Activated CD4-positive, alpha-beta memory T cell treated with anti-CD3 and anti-CD28 coated beads for 36 hours (primary cell): ENCODE measurements at places on chromosomes 7 and 10. TPM values are rescaled to one million over a fixed set of nuclear protein-coding genes. Genes with fewer than 3 reads are reported as not detected.

- H3K27me3 ChIP-seq: no peaks in the 10 kb centered on the region
- H3K4me1 ChIP-seq: peaks cover 14% of the 10 kb centered on the region
- DNase-seq: no peak
- H3K27ac ChIP-seq: no peak overlapping the region
- no peak overlapping the region for H3K4me3 ChIP-seq
- peaks cover 42% of the 10 kb centered on the region for H3K36me3 ChIP-seq
Observed at GRCh38 chr10:5271526-5271925, 74.9 kb downstream of the AKR1C4 start.

DNA sequence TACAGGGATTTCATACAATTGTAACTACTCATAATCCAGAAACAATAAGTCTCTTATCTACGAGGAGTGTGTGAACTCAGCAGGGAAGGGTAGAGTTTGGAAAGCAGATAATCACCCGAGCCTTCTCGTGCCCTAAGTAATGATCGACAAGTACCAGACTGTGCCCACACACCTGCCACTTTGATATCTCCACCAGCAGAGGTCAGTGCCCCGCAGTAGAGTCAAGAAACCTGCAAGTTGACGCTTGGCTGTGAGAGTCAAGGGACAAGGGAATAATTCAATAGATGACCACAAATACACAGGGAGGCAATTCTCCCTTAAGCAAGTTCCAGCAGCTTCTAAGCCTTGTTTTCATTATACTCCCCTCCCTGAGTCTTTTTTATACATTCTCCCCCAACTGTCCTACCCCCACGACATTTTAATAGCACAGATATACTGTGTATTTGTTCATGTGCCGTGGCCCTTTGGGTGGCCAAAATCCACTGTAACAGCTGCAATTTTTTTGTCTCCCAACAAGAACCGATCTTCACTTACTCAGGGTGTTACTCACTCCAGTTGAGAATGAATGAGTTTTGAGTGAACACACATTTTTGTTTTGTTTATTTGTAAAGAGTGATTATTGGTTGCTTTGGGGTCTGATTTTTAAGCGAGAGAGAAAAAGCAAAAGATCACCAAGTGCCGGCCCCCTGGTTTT, 106.9 kb upstream of the RHEB start:
- peaks cover 31% of the 10 kb centered on the region for H3K4me1 ChIP-seq
- no peak overlapping the region for H3K4me3 ChIP-seq
- no peaks in the 10 kb centered on the region for H3K27me3 ChIP-seq

DNA sequence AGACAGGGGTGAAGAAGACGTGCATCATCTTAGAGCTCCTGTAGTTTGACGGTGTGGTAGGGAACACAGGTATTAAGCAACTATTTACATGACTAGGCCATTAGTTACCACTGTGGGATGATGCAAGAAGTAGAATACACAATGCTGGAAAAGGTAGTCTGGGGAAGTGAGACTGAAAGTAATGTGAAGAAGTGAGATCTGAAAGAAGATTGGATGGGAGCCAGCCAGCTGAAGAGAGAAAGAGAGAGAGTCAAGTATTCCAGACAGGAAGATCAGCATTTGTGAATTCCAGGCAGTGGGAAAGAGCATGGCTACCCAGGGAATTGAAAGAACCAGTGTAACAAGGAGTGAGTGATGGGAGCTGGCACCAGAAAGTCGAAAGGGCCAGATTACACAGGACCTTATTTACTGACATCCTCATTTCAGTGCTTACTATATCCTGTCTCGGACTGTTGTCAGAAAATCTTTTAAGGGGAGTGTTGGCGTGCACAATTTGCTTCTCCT, 4.0 kb upstream of the CFAP58 start:
- H3K27me3 ChIP-seq: no peaks in the 10 kb centered on the region
- H3K36me3 ChIP-seq: no peaks in the 10 kb centered on the region
- H3K4me1 ChIP-seq: peaks cover 10% of the 10 kb centered on the region
- no peak for DNase-seq

Gene MBL2
- not detected for total RNA-seq

GRCh38 chr10:75955973-75956502, 524.6 kb downstream of the LRMDA start:
- no peaks in the 10 kb centered on the region for H3K27me3 ChIP-seq
- H3K27ac ChIP-seq: no peak overlapping the region
- DNase-seq: no peak
- H3K4me1 ChIP-seq: no peaks in the 10 kb centered on the region
- no peak overlapping the region for H3K4me3 ChIP-seq

DNA sequence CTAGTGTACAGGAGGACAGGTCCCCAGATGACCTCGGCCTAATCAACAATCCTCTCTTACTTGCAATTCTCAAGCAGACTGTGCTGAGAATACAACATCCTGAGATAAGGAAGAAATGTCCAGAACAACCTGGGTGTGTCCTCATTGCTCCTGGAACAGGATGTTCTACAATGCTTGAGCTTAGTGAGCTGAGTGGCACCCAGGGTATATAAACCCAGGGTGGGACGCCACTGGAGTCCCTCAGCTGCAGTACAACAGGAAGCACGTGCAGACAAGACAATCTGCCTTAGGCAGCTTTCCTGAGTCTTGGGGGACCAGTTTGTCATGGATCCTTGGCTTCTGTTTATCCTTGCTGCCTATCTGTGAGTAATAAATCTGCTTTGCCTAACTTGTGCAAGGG, 27.7 kb upstream of the SLC25A13 start:
- H3K27me3 ChIP-seq: peaks cover 14% of the 10 kb centered on the region
- no peaks in the 10 kb centered on the region for H3K36me3 ChIP-seq
- no peak overlapping the region for H3K4me3 ChIP-seq
- H3K4me1 ChIP-seq: no peaks in the 10 kb centered on the region
- H3K27ac ChIP-seq: no peak overlapping the region

GRCh38 chr7:48563334-48563733, 361.0 kb upstream of the CDC14C start:
- H3K27ac ChIP-seq: no peak overlapping the region
- no peaks in the 10 kb centered on the region for H3K4me1 ChIP-seq
- no peak for DNase-seq
- H3K27me3 ChIP-seq: no peaks in the 10 kb centered on the region
- no peak overlapping the region for H3K4me3 ChIP-seq

DNA sequence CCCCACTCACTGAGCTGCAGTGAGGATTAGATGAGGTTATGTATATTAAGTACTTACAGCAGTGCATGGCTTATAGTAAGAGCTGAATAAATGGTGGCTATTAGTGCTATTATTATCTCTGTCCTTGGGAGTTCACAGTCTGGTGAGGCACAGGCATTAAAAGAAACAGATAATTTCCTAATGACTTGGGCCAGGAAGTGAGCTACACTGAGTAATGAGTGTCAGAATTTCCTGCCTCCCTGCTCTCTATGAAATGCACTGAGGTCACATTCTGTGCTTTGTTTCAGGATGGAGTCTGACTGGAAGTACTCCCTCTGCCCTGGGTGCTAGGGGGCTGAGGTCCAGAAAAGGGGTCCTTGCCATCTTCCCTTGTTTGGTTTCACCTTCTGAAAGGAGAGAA, 48.7 kb upstream of the LOXL4 start:
- DNase-seq: no peak
- no peak overlapping the region for H3K27ac ChIP-seq
- no peaks in the 10 kb centered on the region for H3K4me1 ChIP-seq
- no peak overlapping the region for H3K4me3 ChIP-seq

Gene MNX1
- not detected for total RNA-seq

Gene CLEC2L
- not detected for total RNA-seq

- H3K4me1 ChIP-seq: no peaks in the 10 kb centered on the region
- no peak overlapping the region for H3K27ac ChIP-seq
- no peak for DNase-seq
- H3K36me3 ChIP-seq: no peaks in the 10 kb centered on the region
Observed at GRCh38 chr7:116331020-116331419, 120.7 kb downstream of the TES start.

- H3K27me3 ChIP-seq: peaks cover 9% of the 10 kb centered on the region
- no peak for DNase-seq
- H3K27ac ChIP-seq: no peak overlapping the region
- no peaks in the 10 kb centered on the region for H3K36me3 ChIP-seq
- H3K4me1 ChIP-seq: no peaks in the 10 kb centered on the region
Observed at GRCh38 chr10:91564026-91564425, 68.8 kb downstream of the PPP1R3C start.

DNA sequence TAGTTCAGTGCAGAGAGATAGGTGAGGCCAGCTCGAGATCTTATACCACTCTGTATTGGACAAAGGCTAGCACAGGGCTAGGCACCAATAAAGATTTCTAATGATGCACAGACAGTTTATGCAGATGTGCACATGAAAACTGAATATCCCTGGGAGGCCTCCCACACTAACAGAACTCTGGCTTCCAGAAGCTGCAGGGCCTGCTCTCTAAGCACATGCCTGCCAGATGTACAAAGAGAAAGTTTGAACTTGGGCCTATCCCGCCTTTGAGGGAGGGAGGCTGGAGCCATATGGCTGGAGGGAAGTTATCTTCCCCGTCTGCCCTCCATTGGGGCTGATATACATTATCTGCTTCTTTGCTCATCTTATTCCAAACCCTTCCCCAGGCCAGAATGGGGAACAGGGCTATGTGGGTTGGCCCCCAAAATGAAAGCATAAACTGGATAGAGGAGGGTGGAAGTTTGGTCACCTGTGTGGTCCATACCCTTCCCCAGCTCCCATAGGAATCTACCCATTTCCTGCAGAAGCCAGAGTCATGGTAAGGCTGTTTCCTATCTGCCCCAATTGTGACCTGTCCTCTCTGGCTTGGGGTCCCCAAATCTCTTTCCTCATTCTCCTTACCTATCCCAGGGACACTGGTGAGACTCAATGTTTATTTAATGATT, 3.8 kb downstream of the KAZALD1 start:
- no peak overlapping the region for H3K4me3 ChIP-seq
- peaks cover 17% of the 10 kb centered on the region for H3K4me1 ChIP-seq
- H3K27me3 ChIP-seq: peaks cover 35% of the 10 kb centered on the region
- no peak overlapping the region for H3K27ac ChIP-seq
- H3K36me3 ChIP-seq: no peaks in the 10 kb centered on the region

DNA sequence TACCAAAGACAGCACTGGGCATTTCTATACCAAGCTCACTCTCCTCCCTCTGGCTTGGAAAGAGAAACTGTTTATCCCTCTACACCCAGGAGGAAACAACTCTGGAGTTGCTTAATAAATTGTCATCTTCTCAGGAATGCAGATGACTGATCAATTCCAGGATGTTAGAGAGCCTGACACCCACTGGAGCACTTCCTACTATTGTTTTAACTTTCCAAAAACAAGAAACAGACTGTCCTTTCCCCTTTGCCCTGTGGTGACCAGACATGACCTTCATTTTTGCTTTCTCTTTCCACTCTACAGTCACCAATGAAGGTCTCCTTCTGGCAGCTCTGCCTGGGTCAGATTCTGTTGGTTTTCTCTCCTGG, 19.6 kb downstream of the GIMAP4 start:
- no peaks in the 10 kb centered on the region for H3K27me3 ChIP-seq
- H3K4me1 ChIP-seq: peaks cover 51% of the 10 kb centered on the region
- H3K27ac ChIP-seq: peak overlapping the region; percentile 84
- peak overlapping the region; percentile 28 for H3K4me3 ChIP-seq
- DNase-seq: peak; percentile 48

DNA sequence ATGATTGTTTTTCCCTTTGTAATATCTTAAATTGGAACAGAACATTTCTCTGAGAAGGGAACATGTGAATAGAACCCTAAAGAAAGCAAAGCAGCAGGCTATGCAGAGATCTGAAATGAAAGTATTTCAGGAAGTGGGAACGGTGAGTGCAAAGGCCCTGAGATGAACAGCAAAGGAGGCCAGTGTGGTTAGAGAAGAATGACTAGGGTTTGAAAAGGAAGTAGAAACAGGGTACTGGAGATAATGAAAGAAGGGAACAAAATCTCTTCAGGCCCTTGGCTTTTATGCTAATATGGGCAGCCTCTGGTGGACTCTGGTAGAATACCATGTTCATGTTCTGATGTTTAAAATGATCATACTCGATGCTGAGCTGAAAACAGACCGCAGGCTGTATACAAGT, 22.2 kb downstream of the ARHGAP21 start:
- no peak overlapping the region for H3K4me3 ChIP-seq
- H3K4me1 ChIP-seq: peaks cover 7% of the 10 kb centered on the region
- H3K27ac ChIP-seq: no peak overlapping the region
- DNase-seq: peak; percentile 21
- no peaks in the 10 kb centered on the region for H3K36me3 ChIP-seq

DNA sequence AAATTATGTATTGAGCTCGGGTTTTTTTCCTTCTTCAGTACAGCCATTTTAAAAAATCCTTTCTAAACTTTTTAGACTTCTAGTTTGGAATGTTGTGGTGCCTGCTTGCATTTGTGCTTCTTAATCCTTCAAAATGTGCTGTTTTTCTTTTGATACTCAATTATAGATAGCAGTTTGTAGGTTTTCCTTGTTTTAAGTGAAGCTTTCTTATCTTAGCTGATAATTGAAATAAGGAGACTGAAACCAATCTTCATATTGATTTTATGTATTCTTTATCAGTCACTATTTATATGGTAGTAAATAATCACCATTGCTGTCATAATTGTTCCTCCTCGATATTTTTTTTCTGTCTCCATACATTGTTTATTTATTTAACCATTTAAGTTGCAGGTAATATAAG, 56.6 kb downstream of the TAF3 start:
- H3K4me3 ChIP-seq: no peak overlapping the region
- DNase-seq: no peak
- peaks cover 8% of the 10 kb centered on the region for H3K4me1 ChIP-seq
- H3K36me3 ChIP-seq: no peaks in the 10 kb centered on the region

- DNase-seq: no peak
- H3K4me1 ChIP-seq: no peaks in the 10 kb centered on the region
- H3K27ac ChIP-seq: no peak overlapping the region
- H3K27me3 ChIP-seq: no peaks in the 10 kb centered on the region
Observed at GRCh38 chr10:1308962-1309616, 252.9 kb downstream of the WDR37 start.

- DNase-seq: no peak
Observed at GRCh38 chr7:149606826-149607225, 109.2 kb upstream of the ZNF746 start.

DNA sequence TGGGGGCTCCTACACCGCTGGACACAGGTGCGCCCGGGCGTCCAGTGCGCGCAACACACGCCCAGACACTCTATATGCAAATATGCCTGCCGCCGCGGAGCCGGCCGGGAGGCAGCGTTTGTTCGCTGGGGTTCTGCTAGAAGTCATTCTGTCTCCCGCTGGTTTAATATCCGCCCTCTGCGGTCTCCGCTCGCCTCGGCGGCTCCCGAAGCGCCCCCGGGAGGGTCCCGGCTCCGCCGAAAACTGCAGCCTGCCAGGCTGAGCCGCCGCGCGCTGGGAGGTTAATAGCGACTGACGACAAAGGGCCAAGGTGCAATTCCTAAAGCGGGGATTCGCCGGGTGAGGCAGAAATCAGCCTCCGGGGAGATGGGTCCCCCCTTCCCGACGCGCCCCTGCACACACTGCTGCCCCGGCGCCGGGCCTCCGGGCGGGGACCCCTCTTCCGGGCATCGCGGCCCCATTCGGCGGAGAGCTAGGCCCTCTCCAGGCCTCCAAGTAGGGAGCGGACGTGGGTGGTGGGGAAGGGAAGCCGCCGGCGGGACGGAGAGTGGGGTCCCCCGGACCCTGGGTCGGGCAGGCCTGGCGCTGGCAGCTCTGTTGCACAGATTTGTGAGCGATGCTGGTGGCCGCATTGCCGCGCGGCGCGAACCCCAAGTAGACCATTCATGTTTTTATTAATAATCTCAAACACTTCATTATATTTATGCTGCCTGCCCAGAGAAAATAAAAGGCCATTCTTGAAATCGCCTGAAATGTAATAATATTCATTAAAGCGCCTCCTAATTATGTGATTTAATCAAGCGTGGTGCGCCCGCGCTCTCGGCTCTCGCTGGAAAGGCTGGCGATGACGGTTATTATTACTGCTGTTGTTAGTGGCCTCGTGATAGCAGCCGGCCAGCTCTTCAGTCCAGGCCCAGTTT, 9.1 kb downstream of the EN2 start:
- no peaks in the 10 kb centered on the region for H3K36me3 ChIP-seq
- H3K27me3 ChIP-seq: peaks cover 77% of the 10 kb centered on the region
- DNase-seq: peak; percentile 59
- H3K4me3 ChIP-seq: no peak overlapping the region
- peaks cover 19% of the 10 kb centered on the region for H3K4me1 ChIP-seq
- no peak overlapping the region for H3K27ac ChIP-seq

Gene GTPBP10
- 33.2 TPM for total RNA-seq
